ENCODE measurements at places on chromosomes 3 and 15. TPM values are rescaled to one million over a fixed set of nuclear protein-coding genes. Genes with fewer than 3 reads are reported as not detected.

DNA sequence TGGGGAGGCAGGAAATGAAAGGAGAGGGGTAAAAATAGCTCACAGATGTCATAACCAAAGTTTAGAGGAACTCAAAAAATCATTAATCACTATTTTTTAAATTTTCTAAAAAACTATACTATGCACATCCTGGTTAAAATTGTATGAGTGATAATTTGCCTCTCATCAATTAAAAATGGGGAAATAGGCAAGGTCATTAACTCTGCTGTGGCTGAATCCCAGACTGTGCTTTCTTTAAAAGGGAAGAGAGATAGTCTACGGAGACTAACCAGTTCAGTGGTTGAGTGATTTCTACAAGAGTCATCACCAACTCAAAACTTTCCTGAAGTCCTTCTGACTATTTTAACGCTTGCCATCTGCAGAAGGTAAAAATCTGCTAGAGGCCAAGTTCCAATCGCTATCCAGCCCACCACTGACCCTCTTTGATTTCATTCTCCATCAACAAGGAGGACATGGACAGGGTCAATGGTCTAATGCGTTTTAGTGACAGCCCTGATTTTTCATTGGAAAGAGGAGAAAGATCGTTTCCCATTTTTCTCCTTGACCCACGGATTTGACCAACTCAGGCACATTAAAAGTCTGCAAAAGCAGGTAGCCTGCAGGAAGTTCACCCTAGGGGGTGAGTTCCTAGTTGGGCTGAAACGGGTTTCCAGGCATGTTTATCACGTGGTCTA, 850 bp downstream of the SUCLG2 start:
- DNase-seq = peak; percentile 24

DNA sequence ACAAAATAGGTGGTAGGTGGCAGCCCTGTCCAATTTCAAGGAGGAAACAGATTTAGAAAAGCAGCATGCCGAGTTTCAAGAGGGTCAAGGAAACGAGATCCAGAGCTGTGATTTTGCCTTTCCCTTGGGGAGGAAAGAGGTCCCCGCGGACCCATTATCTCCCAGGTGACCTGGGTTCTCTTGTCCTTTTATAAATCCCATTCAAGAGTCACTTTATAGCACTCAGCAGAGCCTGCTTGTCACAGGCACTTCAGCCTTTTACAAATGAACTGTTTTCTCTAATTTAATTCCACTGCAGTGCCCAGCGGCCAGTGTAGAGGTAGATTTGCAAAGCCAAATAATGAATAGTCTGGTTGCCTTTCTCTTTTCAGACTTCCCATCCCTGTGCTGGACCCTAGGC, 99.9 kb downstream of the CD47 start:
- DNase-seq = no peak

DNA sequence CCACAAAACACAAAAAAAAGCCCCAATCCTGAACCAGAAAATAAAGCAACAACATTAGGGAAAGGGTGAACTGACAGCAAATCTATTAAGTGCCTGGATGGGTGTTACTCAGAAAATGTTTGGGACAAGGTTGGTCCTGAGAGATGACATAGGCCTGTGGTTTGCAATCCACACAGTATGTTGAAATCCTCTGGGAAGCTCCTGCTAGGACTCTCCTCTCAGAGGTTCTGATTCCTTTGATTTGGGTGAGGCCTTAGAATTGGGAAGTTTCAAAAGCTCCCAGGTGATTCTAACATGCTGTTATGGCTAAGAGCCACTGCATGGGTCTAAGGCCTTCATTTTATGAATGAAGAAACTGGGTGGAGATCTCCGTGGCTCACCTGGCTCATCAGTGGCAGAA, 18.4 kb downstream of the CLDN1 start:
- no peak for DNase-seq

DNA sequence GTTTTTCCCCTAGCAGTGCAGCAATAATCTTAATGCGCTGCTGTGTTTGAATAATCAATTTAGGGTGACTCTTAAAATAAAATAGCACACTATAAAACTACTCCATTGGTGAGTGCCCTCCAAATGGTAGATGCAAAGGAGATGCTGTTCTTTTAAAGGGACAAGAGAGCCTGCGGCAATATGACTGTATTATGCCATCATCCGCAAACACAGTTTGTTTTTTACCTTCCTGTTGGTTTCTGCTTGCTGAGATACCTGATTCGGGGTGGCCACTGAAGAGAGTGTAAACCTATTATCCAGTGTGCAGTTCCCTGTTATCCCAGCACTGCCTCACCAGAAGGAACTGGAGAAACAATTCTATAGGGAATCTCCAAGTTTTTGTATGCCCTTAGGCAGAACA, 523.1 kb upstream of the TGFBR2 start:
- no peak for DNase-seq

GRCh38 chr3:178658694-178659325, 122.6 kb downstream of the KCNMB2 start:
- DNase-seq = no peak

DNA sequence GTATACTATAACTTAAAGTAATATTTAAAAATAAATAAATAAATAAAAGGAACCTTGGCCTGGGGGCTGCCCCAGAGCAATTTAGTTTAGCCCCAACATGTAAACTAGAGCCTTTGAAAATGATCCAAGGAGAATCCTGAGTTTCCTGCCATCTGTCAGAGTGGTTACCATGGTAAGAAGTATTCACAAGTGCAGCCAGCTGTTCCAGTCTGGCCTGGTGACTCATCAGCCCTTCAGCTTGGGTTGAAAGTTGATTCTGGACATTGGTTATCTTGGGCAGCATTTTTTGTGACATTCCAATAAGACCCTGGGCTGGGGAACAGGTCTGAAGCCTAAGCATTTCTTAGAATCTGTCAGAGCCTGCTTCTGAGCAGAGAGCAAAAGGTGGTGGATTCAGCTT, 72.7 kb upstream of the LRTM1 start:
- peak; percentile 96 for DNase-seq

DNA sequence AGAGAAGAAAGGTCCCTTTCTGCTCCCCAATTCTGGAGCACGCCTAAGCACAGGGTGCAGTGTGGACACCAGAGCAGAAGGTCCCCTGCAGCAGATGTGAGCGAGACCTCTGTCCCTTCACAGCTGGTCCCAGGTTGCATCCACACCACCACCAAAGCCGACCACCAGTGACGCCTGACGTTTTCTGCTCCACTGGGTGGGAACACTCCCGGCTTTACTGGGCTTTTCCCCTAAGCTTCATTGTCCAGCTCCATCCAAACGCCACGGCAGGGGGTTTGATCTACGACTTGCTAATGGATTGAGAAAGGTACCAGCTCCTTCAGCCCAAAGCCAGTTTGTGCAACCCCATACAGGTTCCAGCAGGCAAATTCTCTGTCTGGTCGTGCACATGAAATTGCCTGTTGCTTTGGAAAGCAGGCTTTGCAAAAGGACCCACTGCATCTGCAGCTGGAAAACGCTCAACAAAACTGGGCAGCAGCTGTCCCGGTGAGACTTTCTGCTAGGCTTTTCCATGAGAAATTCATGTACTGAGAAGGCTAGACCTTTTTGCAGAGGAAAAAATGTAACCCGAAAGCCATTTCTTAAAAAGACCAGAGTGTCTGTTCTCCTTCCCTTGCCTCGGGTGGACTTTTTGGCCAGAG, 31.1 kb downstream of the ADAMTS17 start:
- no peak for DNase-seq

GRCh38 chr15:36254426-36254825, 325.0 kb upstream of the CDIN1 start:
- no peak for DNase-seq

The CFAP92 gene
- total RNA-seq = 0.08 TPM
